ENCODE measurements at places on chromosomes 3 and 15.

DNA sequence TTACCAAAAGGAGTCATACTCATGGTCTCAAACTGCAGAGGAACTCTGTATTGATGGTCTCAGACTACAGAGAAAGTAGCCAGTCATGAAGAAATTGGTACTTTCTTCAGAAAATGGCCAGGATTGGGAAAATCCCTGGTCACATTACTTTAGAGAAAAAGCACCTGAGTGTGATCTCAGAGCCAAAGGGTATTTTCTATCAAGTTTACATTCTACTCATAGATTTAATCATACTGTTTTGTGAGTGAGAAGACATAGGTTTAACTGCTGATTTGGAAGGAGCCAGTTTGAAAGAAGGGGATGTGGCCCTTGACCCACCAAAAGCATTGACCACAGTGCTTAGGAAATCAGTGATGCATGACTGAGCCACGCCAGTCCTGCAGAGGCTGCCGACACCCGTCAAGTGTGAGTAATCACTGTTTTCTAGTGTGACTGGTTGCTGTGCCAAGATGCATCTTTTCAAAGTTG lies 203.6 kb downstream of the AKAP13 start:
- DNase-seq = peak; percentile 73

- DNase-seq = no peak
These were observed 7.0 kb upstream of the DMXL2 start for GRCh38 chr15:51629612-51630011.

DNA sequence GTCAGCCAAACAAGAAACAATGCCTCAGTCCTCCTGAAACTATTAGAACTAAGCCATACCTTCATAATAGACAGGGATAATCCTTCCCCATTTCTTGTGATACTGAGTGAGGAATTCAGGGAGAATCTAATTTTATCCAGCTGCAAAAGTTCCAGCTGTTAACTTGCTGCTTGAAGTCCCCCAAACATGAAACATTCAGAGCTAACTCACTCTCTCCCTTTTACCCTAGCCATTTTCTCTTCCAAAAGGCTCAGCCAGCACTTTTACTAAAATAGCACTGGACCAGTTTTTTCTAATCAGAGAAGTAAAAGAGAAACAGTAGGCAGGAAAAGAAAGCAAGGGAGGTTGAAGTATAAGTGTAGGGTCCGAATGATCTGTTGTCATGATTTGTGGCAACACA lies 268.1 kb downstream of the TAFA4 start:
- DNase-seq = no peak

DNA sequence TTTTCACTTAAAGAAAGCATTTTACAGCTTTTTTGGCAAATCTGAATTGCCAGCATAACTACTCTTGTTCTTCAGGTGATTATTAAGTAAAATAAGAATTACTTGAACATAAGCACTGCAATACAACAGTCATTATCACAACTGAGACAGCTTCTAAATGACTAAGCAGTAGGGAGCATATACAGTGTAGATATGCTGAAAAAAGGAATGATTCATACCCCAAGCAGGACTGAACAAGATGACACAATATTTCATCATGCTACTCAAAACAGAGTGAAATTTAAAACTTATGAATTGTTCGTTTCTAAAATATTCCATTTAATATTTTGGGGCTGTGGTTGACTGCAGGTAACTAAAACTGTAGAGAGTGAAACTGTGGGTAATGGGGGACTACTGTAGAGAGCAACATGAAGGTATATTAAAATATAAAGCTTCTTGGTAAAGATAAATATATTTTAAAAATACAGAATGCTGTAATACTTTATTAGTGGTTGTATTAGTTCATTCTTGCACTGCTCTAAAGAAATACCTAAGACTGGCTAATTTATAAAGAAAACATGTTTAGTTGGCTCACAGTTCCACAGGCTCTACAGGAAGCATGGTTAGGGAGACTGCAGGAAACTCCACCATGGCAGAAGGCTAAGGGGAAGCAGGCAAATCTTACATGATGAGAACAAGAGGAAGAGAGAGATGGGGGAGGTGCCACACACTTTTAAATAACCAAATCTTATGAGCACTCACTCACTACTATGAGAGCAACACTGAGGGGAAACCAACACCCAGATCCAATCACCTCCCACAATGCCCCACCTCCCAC lies 84.8 kb downstream of the DCLK3 start:
- DNase-seq = peak; percentile 82

GRCh38 chr3:10505791-10506585 lies 602 bp upstream of the ATP2B2 start:
- DNase-seq = no peak

- no peak for DNase-seq
These were observed 14.6 kb downstream of the C2CD4B start for GRCh38 chr15:62150445-62150844.

GRCh38 chr3:44954304-44954703 lies 21.7 kb downstream of the ZDHHC3 start:
- no peak for DNase-seq

- DNase-seq = peak; percentile 10
These were observed 83.4 kb downstream of the AQR start for GRCh38 chr15:34886134-34886533.

DNA sequence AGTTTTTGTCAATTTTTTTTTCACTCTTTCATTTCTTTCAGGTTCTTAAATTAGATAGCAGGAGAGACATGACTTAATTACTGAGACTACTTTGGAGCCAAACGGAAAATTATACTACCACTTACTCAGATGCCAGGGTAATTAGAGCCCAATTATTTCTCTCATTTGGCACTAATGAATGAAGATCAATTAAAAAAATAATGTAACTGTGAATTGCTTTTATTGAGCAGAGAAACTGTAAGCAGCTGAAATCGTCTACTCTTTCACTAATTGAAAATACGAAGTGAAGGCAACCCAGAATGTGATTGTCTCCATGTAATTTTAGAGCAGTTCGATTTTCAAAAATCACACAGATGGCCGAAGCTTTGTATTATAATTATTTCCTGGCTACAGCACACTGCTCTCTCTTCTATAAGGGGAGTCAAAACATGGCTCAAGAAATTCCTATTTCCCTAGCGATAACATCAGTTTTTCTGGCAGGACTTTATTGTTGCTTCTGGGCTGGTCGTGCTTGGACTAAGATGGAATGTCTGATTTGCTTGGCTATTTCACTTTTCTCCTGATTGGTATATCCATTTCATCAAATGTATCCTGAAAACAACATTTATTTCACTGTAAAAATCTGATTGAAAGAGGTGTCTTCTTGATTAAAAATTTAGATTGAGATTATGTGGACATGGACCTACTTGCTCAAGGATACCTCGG lies 55.8 kb upstream of the PDZRN3 start:
- no peak for DNase-seq

DNA sequence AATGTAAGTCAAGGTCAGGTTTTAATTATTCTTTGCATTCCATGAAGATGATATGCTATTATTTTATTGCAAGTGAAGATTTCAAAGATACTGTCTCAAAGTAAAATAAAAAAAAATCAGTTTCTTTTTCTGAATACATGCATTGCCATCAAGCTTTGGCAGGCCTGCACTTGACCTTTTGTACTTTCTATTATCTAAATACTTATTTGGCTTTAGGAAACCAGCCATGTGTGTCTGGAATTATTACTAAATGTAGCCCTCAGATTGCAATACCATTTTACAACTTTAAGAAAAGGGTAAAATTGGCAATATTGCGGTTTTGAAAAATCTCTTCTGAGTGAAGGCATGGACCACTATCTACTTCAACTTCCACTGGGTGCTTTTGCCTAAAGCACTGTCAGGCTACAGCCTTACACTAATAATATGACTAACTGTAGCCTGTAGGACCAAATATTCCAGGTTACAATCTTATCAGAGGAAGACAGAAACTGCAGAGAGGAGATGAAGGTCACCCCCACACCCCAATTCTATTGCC lies 349.4 kb upstream of the DCBLD2 start:
- DNase-seq = peak; percentile 34

DNA sequence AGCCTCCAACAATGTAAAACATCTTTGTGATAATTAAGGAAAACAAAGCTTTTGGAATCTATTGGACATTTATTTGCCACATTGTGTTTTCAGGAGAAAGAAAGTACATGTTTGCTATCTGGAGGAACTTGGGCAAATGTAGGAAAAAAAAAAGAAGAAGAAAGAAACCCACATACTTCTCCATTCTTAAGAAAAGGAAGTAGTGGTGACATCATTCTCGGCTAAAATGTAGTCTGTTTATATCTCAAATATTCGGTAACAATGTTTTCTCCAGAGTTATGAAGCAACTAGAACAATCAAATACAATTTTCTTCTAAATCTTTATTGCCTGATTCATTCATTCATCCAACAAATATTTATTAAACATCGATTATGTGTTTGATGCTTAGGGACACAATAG lies 2.3 kb upstream of the TGFBR2 start:
- no peak for DNase-seq

DNA sequence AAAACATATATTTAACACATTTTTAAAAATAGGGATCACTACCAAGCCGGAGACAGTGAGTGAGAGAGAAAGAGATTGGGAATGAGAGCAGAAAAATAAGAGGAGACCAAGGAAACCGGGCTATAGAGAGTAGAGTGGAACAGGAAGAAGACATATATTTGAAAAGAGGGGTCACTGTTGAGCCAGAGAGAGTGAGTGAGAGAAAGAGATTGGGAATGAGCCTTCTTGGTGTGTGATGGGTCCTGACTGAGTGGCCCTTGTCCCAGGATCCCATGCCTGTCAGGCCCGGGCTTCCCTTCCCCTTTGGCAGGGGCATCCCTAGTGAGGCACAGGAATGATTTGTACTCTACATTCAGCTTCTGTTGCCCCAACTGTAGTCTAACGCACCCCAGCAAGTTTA lies 646.6 kb downstream of the NTRK3 start:
- no peak for DNase-seq

GRCh38 chr3:28791713-28792255 lies 443.2 kb upstream of the AZI2 start:
- peak; percentile 3 for DNase-seq

DNA sequence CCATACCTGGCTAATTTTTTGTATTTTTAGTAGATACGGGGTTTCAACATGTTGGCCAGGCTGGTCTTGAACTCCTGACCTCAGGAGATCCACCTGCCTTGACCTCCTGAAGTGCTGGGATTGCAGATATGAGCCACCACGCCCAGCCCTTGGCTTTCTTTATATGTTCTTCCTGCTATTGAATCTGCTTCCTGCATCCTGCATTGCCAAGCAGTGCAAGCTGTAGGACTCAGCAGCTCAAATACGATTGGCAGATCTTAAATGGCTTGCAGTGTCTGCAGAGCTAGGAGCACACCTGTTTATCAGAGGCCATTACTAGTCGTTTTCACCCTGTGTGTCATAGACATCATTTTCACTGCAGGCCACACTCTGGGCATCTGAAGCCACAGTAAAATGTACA lies 426.2 kb upstream of the PPP2R3A start:
- no peak for DNase-seq

- DNase-seq = peak; percentile 75
These were observed 271.4 kb downstream of the ARRDC4 start for GRCh38 chr15:98231696-98232440.

DNA sequence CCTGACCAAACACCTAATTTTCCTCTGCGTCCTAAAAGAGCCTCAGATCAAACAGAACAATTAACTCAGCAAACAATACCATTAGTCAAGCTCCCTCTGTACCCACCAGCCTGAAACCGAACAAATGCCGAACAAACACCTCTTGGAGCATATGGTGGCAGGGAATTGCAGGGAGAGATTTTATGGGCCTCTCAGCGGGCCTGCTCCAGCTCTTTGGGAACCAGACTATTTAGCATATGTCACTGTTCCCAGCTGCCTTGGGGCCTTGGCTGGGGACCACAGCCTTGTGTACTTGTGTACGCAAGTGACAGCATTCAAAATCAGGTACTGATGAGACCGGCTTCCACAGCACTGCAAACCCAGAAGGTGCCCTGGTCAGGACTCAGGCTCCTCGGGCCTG lies 388.8 kb upstream of the PPP2R3A start:
- no peak for DNase-seq

- no peak for DNase-seq
These were observed 523.2 kb upstream of the NAALADL2 start for GRCh38 chr3:174335910-174336309.
